ENCODE measurements at places on chromosomes 3 and 15.

DNA sequence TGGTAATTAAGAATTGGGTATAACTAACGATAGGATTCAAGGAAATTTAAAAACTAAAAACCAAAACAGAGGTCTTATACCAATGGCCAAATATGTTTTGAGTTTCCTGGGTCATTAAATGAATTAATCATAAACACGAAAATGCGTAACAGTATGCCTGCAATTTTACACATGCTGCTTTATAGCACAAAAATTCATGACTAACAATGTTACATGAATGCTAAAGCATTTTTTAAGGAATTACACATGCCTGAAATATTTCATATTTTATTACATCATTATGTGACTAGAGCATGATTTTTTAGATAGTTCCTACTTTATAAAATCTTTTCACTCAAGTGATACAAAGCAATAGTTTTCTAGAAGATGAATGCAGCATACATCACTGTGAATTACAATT is 74.7 kb downstream of the ZNF148 start:
- no peak for DNase-seq

DNA sequence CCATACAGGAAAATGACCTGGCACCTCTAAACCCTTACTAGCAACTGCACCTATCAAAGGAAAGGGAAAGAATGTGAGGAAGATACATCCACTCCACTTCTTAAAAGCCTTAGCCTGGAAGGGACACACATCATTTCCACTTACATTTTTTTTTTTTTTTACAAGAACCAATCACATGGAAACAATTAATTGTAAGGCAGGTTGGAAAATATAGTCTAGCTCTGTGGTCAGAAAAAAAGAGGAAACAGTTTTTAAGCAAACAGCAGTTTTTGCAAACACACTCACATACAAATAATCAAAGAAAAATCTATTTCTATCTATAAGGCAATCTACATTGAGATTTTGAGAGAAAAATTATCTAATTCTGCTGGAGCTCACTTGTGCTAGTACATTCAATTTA is 98.9 kb upstream of the SPRED1 start:
- no peak for DNase-seq

GRCh38 chr15:31074321-31074720 is 27.2 kb downstream of the TRPM1 start:
- DNase-seq, result no peak

DNA sequence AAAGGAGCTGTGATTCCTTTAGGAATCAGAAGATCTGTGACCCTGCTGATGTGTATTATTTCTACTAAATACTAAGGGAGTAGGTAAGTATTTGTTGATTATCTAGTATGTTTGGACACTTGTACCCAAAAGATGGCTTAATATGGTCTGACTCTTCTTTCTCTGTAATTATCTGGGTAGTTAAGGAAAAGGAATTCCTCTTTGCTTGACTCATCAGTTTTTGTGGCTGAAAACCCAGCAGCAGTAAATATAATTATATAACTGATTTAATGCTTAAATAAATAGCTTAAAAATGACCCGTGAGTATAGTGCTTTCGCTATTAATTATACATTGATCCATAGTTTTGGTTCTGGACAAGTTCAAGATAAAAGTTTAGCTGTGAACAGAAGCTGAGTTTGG is 155.8 kb downstream of the LRTM1 start:
- DNase-seq, result no peak

DNA sequence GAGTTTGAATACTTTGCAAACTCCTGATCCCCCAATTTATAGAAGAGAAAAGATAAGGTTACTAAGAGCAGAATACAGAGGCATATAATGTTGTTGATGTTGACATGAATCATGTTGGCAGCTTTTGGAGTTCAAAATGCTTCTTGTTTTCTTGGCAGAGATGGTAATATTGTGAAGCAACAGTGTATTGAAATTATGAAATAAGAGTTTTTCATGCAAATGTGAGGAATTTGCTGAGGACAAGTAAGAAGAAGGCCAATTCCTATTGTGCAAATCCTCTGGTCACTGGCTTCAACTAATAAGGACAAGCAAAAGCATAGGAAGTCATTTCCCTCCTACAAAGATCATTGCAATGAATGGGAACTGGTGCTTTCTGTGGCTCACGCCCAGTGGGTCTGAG is 126.9 kb upstream of the CHL1 start:
- no peak for DNase-seq

DNA sequence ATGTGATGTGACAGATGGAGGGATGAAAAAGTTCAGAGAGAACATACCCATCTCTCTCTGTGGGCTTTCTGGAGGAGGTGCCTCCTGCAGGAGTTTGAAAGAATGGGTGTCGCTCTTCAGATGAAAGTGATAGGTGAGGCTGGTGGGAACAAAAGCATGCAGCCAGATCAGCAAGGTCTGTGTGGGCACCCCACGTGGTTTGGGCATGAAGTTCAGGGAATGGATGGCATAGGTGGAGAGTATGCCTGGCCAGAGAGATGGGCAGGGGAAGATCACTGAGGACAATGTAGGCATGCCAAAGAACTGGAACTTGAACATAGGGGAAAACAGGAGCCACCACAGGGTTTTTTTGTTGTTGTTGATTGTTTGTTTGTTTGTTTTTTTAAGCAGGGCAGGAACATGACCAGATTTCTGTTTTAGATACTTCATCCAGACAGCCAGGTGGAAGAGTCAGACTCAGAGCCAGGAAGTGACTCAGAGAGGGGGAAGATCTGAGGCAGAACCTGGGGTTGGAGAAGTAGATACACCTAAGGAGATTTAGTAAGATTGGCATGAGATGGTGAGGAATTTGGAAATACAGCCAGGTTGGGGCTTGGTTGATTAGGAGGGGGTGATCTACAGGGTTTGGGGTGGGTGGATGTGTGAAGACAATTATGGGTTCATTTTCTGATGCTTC is 64.8 kb upstream of the CLSTN2 start:
- no peak for DNase-seq

DNA sequence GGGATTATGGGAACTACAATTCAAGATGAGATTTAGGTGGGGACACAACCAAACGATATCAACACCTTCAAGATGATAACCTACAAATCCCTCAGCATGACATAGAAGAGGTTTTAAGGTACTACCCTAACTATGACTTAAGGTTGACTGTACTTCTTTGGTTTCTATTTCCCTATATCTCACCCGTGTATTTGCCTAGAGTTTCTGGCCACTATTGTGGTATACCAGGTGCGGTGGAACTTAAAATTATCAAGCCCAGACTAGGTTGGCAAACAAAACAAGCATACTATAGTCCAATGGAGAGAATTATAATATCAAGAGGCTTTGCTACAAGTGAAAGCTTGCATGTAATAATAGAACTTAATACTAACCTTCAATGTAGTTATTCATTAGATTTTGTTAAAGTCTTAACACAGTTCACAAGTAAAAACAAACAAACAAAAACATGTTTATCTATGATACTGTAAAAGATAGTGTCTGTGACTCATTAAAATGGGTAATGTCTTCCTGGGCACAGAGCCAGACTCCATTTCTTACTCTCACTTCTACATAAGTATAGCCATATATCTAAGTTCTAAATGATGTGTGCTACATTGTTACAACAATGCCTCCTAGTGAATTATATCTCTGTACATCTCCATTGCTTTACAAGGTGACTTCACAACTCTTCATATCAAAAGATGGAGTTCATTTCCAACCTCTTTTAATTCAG is 479.1 kb downstream of the ZBBX start:
- DNase-seq, result no peak

DNA sequence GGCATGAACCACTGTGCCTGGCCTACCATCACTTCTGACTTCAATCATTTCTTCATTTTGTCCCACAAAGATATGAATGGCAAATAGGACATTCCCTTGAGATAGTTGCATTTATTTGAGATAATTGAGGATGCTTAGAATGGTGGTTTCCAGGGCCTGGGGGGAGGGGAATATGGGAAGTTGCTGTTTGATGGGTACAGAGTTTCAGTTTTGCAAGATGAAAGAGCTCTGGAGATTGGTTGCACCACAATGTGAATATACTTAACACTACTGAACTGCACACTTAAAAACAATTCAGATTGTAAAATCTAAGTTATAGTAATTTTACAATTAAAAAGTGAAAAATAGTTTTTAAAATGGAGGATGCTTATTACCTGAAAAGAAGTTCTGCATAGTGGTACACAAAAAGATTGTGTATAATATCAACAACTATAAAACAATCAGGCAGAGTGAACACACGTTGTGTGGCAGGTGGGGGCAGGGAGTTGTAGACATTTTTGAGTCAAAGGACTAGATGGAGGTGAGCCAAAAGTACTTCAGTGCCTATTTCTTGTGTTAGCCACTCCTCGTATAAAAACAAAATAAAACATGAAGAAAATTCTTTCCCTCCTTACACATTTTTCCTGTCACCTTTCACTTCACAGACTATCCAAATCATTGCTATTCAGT is 18.5 kb upstream of the RIOX2 start:
- no peak for DNase-seq

DNA sequence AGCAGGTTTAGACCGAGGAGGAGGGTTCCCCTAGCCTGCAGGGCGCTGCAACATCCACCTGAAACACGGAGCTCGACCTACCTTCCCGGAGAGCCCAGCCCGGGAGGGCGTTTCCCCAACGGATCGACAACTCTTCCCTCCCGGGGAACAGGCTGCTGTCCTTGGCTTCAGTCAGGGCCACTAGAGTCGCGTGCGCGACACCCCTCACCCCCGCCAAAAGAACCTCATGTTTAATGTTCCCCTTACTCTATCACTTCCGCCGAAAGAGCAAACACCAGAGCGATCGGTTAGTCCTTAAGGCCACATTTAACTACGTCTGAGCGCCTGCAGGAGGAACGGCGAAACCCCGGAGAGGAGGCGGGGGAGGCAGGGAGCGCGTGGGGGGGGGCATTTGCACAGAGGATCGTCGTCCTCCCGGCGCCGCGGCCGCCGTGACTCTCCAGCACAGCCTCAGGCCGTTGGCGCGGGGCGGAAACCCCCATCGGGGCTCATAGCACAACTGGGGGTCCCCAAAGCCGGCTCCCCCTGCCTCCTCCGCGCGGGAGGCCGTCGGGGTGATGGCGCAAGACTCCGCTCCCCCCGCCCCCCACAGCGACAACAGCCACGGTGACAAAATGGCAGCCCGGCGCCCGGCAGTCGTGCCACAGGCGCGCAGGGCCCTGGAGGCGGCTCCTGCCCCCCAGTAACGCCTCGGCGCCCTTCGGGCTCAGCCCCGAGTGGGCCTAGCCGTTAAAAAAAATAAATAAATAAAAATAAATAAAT is 3.2 kb downstream of the ANP32A start:
- DNase-seq, result peak; percentile 92

GRCh38 chr15:27399241-27399640 is 428.3 kb downstream of the GABRG3 start:
- DNase-seq, result no peak

DNA sequence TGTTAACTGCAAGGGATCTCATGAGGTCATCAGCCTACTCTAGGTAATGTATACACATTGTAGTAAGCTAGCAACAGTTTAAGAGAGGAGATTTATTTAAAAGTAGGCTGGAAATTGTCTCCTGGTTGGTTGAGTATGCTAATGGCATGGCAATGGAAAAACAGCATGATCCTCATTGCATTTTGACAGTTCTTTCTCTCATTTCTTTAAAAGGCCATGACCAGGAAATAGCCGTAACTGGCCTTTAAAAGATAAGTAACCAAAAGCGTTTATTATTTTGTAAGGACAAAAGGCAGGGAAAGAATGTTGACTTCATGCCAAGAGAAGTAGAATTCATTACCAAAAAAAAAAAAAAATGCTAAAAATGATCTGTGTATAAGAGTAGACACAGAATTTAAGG is 310.3 kb downstream of the FGF12 start:
- DNase-seq, result no peak

- DNase-seq, result no peak
These were observed 226.8 kb downstream of the TBC1D5 start for GRCh38 chr3:17515445-17516234.

GRCh38 chr3:31004025-31004678 is 109.7 kb upstream of the GADL1 start:
- DNase-seq, result no peak

GRCh38 chr3:141051443-141052200 is 475 bp downstream of the SPSB4 start:
- DNase-seq, result no peak

GRCh38 chr3:17910922-17911321 is 168.5 kb upstream of the TBC1D5 start:
- DNase-seq, result no peak

DNA sequence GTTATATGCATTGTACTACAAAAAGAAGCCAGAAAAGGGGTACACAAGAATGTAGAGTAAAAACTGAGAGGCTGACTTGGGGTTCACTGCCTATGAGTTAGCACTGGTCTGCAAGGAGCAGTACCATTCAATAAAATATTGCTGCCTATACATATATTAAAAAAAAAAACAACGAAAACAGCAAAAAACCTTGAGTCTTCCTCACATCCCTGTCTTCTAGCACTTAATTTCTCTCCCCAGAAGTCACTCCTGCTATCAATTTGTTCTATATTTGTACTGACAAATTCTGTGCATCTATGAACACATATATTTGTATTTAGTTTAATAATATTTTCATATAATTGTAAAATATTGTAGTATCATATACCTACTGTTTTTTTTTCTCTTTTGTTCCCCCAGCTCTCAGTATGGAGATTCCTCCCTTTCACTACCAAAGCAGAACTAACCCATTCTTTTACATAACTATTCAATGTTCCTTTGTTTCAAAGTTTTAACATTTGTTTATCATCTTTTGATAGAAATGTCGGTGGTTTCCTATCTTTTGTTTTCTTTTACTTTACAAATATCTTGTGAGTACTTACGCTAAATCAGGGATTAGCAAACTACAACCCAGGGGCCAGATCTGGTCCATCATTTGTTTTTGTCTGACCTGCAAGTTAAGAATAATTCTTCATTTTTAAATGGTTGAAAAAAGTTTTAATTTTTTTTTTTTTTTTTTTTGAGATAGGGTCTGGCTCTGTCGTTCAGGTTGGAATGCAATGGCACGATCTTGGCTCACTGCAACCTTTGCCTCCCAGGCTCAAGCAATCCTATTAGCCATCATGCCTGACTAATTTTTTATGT is 14.8 kb upstream of the FEM1B start:
- DNase-seq, result no peak

DNA sequence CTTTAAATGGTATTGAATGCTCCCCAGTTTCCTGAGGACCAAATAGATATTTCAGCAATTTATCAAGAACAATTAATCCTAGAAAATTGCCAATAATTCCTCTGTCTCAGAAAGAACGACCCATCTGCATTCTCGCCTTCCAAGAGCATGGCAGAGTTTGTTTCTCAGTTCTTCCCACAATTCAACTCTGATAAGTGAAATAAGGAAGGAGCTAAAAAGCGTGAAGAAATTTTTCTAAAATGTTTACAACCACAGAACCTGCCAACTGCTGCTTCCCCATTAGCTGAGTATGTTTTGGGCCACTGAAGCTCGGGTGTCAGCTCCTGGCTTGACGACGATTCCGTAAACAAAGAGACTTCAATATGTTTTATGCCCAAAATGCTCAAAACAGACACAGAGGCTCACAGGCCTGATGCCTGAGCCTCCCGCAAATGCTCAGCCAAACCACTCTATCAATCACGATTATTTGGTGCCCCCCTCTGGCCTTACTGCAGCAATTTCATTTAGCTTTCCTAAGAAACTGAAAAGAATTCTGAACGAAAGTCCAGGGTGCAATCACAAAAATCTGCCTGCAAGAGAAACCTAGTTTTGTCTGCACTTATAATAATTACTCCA is 259.2 kb upstream of the CCDC54 start:
- no peak for DNase-seq

All from activated CD8-positive, alpha-beta memory T cell treated with anti-CD3 and anti-CD28 coated beads for 24 hours (primary cell).